ENCODE measurements at places on chromosomes 6 and 20. TPM values are rescaled to one million over a fixed set of nuclear protein-coding genes. Genes with fewer than 3 reads are reported as not detected.

GMDS gene
- total RNA-seq, result 23.9 TPM

CHMP4B gene
- total RNA-seq, result 80.0 TPM

DEFB116 gene
- not detected for total RNA-seq

SEL1L2 gene
- not detected for total RNA-seq

AVP gene
- total RNA-seq, result not detected

SAMD10 gene
- total RNA-seq, result 8.2 TPM

RSPH9 gene
- 0.21 TPM for total RNA-seq

PDE7B gene
- 0.27 TPM for total RNA-seq

TRERF1 gene
- 28.2 TPM for total RNA-seq

ZNF512B gene
- total RNA-seq, result 21.4 TPM

TRAPPC3L gene
- total RNA-seq, result not detected

DYNLT1 gene
- 91.0 TPM for total RNA-seq

TBX18 gene
- total RNA-seq, result not detected

SLC22A1 gene
- 1.2 TPM for total RNA-seq

NOP56 gene
- 443 TPM for total RNA-seq

ANGPT4 gene
- 0.06 TPM for total RNA-seq

RREB1 gene
- 22.4 TPM for total RNA-seq

ZBTB12 gene
- total RNA-seq, result 2.4 TPM

DYNLRB1 gene
- total RNA-seq, result 72.0 TPM

RPS6KA2 gene
- 2.9 TPM for total RNA-seq

MUC21 gene
- total RNA-seq, result not detected

CGA gene
- total RNA-seq, result not detected

SIGLEC1 gene
- 0.14 TPM for total RNA-seq

RNASET2 gene
- total RNA-seq, result 45.2 TPM

MYH7B gene
- total RNA-seq, result 0.70 TPM

HLA-DRB5 gene
- total RNA-seq, result 1.1 TPM

SCAF8 gene
- 25.4 TPM for total RNA-seq

CLIC5 gene
- total RNA-seq, result 1.8 TPM

SLC2A4RG gene
- total RNA-seq, result 37.2 TPM

KCNQ2 gene
- total RNA-seq, result not detected

C20orf144 gene
- 0.43 TPM for total RNA-seq

SLC17A3 gene
- total RNA-seq, result 0.20 TPM

PNLDC1 gene
- total RNA-seq, result 0.80 TPM

FANCE gene
- total RNA-seq, result 14.3 TPM

BHLHE23 gene
- total RNA-seq, result not detected

KHDC1L gene
- total RNA-seq, result not detected

TMEM170B gene
- 0.39 TPM for total RNA-seq

GJA1 gene
- total RNA-seq, result 0.08 TPM

MUCL3 gene
- total RNA-seq, result not detected

ETV7 gene
- total RNA-seq, result 0.16 TPM

CAPN11 gene
- 0.32 TPM for total RNA-seq

GPR63 gene
- total RNA-seq, result 1.3 TPM

BPI gene
- not detected for total RNA-seq

MBOAT1 gene
- 11.8 TPM for total RNA-seq

PLCG1 gene
- 153 TPM for total RNA-seq

LTV1 gene
- 30.0 TPM for total RNA-seq

ID4 gene
- not detected for total RNA-seq

SLC35D3 gene
- not detected for total RNA-seq

MRAP2 gene
- total RNA-seq, result not detected

IPCEF1 gene
- 8.8 TPM for total RNA-seq

MYL9 gene
- total RNA-seq, result 0.57 TPM

CAGE1 gene
- 0.30 TPM for total RNA-seq

MCCD1 gene
- not detected for total RNA-seq

GPR6 gene
- not detected for total RNA-seq

RPS10 gene
- total RNA-seq, result 2,345 TPM

EFCAB8 gene
- 0.52 TPM for total RNA-seq

MROH8 gene
- total RNA-seq, result 3.3 TPM

LPA gene
- not detected for total RNA-seq

CST7 gene
- 29.8 TPM for total RNA-seq

Measured in activated naive CD4-positive, alpha-beta T cell treated with anti-CD3 and anti-CD28 coated beads, Interleukin-2, amount 50 U/mL, for 72 hours (primary cell).